ENCODE measurements at places on chromosomes 16 and 17. TPM values are rescaled to one million over a fixed set of nuclear protein-coding genes. Genes with fewer than 3 reads are reported as not detected.

- no peak for DNase-seq
Measured at GRCh38 chr16:21560462-21560861, 38.9 kb upstream of the METTL9 start.

GRCh38 chr16:78200623-78201096, 101.2 kb downstream of the WWOX start:
- no peak for DNase-seq

GRCh38 chr17:2693561-2694380, 17.8 kb downstream of the CLUH start:
- DNase-seq: no peak

DNA sequence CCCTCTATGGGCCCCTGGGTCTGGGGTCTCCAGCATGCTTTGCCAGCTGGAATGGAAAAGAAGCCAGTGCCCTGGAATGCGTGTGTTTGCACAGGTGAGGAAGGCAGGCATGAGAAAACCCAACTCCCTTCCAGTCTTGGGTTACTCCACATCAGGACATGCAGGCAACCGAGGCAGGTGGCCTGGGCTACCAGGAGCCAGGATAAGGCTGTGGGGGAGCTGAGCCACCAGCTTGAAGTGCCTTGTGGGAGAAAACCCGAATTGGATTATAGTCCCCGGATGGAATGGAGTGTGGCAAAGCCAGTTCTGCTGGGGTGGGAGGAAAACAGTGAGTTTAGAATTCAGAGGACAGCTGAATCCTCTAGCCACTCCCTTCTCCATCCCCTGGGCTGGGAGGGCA, 7.2 kb downstream of the SRCIN1 start:
- DNase-seq: no peak

DNA sequence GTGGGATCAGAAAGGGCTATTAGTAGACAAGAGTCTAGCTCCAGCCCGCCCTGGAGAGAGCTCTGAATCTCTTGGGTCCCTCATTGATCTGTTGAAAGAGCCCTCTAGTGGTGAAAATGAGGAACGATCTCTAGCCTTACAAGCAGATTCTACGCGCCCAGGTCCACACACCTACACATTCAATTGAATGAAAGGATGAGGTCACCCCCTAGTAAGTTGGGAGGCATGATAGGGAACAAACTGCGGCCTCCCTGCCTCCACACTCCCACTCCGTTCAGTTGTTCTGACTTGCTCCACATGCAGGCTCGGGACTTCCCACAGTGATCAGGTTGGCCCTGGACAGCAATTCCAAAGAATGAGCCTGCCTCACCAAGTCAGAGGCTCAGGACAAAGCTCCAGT, 2.9 kb upstream of the CACNG3 start:
- peak; percentile 16 for DNase-seq

- DNase-seq: peak; percentile 87
Measured at GRCh38 chr17:8226536-8227237, 16.3 kb upstream of the AURKB start.

DNA sequence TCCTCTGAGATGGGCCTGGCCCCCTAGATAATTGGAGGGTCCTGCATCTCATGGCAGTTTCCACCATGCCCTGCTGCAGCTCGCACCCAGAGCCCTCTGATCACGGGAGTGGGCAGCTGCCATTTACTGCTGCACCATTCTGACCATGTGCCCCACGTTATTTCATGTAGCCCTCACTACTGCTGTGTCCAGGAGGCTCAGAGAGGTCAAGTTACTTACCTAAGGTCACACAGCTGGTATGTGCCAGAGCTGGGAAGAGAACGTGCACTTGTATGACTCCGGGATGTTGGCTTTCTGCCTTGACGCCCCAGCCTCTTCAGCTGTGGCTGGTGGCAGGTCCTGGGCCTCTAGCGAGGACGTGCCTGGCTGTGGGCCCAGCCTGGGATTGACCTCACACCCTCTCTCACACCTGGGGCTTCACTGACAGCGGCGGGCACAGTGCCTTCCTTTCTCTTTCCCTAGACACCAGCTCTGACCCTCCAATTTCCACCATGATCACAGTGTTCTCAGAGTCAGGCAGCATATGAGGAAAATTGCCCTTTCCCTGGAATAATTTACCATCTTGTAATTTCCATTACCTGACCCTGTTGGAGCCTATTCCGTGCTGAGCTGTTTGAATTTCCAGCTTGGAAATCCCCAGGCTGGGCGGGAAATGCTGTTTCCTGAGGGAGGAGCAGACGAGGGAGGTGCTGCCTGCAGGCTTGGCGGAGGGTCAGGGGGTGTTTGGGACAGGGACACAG, 18.5 kb upstream of the DOC2B start:
- peak; percentile 45 for DNase-seq

- DNase-seq: no peak
Measured at GRCh38 chr16:31083081-31083480, 5.7 kb downstream of the PRSS53 start.

GRCh38 chr17:53353919-53354351, 468.8 kb upstream of the KIF2B start:
- no peak for DNase-seq

- DNase-seq: no peak
Measured at GRCh38 chr16:3858801-3859200, 21.7 kb downstream of the CREBBP start.

DNA sequence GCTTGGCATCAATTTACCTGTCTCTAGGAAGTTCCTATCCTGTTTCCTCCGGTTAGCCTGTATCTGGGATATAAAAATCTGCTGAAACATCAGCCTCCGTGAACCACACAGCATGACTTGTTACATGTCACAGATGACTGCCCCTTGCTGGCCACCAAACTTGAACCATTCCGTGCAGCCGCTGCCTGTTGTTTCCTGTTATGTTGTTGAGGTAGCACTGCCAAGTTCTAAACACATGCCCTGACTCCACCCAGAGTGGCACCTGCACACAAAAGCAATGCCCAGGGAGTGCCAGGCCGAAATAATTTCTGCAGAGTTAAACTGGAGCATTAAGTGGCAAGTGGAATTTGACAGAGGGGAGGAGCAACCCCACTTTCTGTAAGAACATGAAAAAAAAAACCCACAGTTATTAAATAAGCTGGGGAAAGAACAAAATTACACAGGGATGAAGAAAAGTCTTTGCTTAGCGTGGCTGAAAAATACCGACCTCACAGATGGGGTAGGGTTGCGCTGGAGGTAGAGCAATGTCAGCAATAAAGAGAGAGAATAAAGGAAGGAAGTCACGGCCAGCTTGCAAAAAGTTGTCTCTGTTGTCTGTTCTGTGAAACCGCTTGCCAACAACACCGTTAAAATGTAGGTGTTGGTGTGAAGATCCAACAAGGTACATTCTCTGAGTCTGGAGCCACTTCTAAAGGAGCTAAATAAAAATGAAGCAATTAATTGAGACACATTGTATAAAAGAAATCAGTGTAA, 174.6 kb upstream of the CDH13 start:
- DNase-seq: no peak

- no peak for DNase-seq
Measured at GRCh38 chr17:15298176-15298575, 33.0 kb upstream of the PMP22 start.

- no peak for DNase-seq
Measured at GRCh38 chr16:84007965-84008364, 34.6 kb downstream of the SLC38A8 start.

DNA sequence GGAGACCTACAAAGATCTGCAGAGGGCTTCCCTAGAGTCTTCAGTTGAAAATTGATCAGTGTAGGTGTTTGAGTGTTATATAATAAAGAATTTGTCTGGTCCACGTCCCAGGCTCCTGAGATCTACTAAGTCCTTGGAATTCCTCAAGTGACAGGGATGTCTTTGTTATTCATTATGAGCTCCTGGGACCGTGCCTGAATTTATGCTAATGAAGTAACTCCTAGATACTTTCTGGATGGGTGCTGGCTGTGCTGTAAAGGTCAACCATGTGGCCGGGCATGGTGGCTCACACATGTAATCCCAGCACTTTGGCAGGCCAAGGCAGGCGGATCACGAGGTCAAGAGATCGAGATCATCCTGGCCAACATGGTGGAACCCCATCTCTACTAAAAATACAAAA, 43.7 kb downstream of the CDC27 start:
- DNase-seq: no peak

- DNase-seq: no peak
Measured at GRCh38 chr16:57600048-57600835, 28.2 kb upstream of the ADGRG1 start.

GRCh38 chr16:66516509-66516807, 33.5 kb downstream of the TK2 start:
- DNase-seq: no peak

- DNase-seq: no peak
Measured at GRCh38 chr16:69941251-69942098, 9.7 kb upstream of the CLEC18A start.

DNA sequence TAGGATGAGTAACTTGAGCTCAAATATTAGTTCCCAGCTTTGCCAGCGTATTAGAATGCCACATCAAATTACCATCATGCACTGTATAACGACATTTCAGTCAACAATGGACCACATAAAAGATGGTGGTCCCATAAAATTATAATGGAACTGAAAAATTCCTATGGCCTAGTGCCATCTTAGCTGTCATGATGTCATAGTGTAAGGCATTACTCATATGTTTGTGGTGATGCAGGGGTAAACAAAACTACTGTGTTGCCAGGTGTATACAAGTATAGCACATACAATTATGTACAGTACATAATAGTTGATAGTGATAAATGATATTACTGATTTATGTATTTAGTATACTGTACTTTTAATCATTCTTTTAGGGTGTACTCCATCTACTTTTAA, 54.4 kb upstream of the NETO2 start:
- no peak for DNase-seq

DNA sequence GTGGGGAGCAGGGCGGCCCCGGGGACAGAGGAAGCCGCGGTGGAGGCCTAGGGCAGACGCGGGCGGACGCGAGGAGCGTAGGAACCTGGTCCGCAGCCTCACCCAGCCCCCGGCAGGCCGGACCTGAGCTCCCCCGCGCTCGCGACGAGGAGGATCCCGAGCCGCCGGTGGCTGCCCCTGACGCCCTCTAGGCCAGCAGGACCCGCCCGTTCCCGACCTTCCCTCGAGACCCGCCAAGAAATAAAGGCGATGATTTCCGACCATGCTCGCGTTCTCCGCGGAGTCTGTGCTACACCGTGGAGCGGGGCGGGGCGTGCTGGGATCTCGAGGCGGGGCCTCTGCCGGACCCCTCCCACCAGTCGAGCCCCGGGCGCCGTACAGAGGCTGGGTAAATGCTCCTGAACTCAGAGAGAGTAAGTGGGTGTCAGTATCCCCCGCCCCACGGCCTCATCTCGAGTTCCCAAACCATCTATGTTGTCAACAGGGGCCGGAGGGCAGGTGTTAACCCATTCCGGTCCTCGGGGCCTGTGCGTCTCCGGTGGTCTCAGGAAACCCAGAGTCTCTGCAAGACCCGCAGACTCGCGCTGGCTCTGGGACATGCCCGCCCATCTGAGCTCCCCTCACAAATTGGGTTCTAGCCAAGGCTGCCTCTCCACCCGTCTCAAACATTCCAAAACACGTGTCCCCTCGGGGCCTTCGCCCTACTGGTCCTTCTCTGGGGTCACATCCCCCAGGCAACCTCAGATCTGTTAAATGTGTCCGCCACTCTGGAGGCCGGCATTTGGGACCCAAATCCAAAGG, 13.7 kb downstream of the SYCE1L start:
- no peak for DNase-seq

DNA sequence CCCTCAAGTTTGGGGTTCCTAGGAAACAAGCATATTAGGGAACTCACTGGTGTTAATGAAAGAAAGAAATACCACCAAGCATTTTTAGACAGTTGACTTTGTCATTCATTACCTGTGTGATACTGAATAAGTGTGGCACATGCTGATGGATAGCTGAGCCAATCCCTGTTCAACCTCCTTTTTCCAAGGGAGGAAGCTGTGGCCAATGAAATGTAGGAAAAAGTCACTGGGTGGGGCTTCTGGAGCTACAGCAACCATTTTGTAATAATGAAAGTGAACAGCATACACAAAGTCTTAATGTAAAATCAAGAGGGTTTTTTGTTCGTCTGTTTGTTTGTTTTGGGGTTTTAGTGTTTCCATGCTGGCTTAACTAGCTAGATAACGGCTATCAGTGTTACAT, 254.3 kb upstream of the SALL1 start:
- DNase-seq: no peak

DNA sequence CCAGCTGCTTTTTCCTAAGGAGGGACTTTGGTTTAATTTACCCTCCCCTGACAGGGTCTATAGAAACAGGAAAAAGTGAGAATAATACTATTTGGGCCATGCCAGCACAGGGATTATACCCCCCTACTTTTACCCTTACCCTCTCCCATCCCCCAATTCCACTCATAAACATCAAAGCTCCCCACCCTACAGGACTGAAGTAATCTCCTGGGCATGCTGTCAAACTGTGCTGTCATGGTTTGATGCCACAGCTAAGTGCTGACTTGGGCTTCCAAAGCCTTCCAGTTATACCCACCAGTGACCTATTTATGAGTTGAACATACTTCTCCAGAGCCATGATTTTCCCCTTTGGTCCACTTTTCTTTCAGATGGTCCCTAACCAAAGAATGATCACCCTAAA, 12.8 kb downstream of the PHF12 start:
- no peak for DNase-seq

DNA sequence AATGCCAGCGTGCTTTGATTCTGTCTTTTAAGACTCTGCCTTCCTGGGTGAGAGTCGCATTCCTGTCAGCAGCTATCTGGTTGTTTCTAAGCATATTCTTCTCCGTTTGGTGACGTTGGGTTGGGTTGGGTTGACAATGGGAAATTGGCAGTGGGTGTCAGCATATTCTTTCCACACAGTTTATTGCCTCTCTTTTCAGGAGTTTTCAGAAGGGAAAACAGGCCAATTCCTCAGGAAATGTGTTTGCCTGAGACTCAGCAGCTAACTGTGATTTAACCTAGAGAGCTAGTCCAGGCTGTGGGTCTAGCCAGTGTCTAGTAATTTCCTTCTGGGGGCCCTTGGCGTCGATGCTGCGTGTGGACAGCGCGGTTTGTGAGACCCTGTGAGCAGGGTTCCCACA, 21.2 kb downstream of the EPN2 start:
- no peak for DNase-seq

Gene KAT7
- total RNA-seq: 23.7 TPM

Gene PMFBP1
- not detected for total RNA-seq

Gene HSD11B2
- total RNA-seq: not detected

Gene NPIPA8
- not detected for total RNA-seq

Gene GINS3
- total RNA-seq: 7.2 TPM

Gene CHST5
- total RNA-seq: not detected

Gene P2RX1
- not detected for total RNA-seq

Gene MAPT
- total RNA-seq: 0.05 TPM

Gene SCNN1B
- total RNA-seq: 0.19 TPM

Gene TBX21
- total RNA-seq: not detected

Gene MT1E
- total RNA-seq: 15.1 TPM

Gene ALOX12
- total RNA-seq: not detected
